Smooth muscle cell of the brain vasculature (primary cell): ENCODE measurements at places on chromosomes 1 and 21.

DNA sequence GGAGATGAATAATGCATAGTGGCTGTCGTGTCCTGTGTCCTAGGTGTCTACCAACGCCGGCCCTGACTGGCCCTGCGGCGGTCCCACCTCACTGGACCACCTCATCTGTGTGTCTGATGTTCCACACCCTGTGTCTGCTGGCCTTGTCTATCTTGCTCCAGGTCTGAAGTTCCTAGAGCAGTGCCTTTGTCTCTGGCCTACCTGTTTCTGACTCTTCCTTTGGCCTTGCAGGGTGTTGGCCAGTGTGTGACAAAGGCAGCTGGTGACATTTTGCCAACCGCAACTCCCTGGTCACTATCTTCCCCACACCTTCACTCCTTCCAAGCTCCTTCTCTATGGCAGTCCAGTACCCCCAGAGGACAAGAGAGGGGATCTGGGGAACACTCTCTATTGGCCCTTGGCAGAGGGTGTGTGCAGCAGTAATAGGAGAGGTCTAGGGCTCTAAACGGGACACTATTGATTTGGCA, 1.4 kb upstream of the AHDC1 start:
- no peak for DNase-seq

GRCh38 chr1:8364528-8365442, 46.9 kb downstream of the SLC45A1 start:
- DNase-seq = no peak

GRCh38 chr1:232966663-232967062, 16.3 kb downstream of the NTPCR start:
- DNase-seq = no peak

- no peak for DNase-seq
These were observed 268.5 kb downstream of the PTPRU start for GRCh38 chr1:29504709-29505410.

DNA sequence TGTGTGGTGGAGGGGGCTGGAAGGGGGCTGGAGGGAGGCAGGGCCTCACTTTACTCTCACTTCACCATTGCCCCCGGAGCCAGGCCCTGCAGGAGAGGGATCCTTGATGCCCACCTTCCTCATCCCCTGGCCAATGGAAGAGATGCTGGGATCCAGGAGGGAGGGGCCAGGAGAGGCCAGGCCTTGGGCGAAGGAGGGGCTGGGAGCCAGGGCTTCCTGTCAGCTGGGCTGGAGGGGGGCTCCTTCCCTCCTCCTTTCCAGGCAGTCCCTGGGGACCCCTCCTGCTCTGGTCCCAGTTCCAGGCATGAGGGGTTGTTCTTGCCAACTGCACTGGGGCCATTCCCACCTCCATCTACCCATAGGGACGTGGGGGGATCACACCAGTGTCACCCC, 5.7 kb downstream of the AHDC1 start:
- no peak for DNase-seq

DNA sequence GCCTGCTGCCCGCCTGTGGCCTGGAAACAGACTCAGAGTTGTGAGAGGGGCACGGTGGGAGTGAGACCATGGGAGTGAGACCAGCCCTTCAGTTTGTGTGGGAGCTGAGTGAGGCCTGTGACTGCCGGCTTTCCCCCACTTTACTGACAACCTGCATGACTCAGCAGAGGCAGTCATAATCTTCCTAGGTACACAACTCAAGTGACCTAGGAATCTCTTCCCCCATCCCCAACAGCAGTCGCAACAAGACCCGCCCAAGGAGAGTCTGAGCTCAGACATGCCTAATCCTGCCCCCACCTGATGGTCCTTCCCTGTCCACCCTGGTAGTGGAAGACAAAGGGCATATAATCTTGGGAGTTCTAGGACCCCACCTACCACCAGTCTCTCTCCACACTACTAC, 44.2 kb downstream of the KLHL20 start:
- DNase-seq = no peak

- no peak for DNase-seq
These were observed 51.0 kb downstream of the SMYD2 start for GRCh38 chr1:214331827-214332423.

DNA sequence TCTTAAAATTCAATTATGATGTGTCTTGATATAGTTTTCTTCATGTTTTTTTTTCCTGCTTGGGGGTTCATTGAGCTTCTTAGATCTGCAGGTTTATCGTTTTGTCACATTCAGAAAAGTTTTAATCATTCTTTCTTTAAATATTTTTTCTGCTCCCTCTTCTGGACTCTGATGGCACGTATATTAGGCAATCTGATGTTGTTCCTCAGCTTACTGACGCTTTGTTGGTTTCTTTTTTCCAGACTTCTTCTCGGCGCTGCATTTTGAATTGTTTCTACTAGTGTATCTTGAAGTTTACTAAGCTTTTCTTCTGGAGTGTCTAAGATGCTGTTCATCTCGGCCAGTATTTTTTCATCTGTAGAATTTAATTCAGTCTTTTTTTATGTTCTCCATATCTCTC, 44.8 kb upstream of the FMOD start:
- no peak for DNase-seq

DNA sequence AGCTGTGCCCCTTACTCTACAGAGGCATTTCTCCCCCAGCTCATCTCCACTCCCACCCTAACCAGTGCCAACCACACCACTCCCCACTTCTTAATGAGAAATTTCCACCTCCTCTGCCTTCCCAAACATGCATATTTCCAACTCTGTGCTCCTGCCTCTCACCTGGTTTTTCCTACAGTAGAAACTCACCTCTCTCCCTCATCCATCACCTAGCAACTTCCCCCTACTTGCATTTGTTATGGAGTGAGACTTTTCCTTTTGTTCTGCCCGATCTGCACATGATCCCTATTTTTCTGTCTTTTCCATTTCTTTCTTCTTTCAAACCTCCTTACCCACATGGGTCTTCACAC, 11.9 kb downstream of the RGS8 start:
- DNase-seq = no peak

DNA sequence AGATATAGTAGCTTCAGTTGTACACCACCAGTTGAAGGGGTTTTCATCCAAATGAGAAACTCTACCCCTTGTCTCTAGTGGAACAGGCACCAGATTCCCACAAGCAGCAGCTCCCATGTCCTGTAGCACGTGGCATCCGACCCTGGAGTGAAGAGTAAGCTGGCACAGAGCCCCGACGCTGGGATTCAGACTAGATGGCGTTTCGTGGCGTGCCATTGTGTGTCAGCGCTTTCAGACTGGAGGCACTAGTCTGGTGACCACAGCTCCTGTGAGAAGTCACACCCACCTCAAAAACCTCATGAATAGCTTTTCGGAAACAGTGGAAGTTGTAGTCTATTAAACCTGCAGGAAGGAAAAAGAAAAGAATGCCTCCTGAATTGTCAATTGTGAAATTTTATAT, 20.2 kb downstream of the RRAGC start:
- no peak for DNase-seq

DNA sequence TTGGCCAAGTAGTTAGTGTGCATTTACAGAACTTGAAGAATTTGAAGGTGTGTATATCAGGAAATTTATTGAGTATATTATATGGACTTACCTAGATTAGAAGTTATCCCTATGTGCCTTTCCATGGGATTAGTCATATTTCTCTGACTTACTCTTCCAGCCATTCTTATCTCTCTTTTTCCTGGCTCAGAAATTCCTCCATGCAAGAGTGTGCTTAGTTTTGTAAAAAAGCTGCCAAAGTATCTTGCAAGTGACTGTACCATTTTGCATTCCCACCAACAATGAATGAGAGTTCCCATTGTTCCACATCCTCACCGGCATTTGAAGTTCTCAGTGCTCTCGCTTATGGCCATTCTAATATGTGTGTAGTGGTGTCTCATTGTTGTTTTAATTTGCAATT, 82.2 kb upstream of the GUCA2B start:
- no peak for DNase-seq

GRCh38 chr1:156760092-156760795, 7.1 kb upstream of the PRCC start:
- DNase-seq = no peak

GRCh38 chr1:53135735-53136114, 6.7 kb downstream of the SLC1A7 start:
- DNase-seq = no peak

- DNase-seq = no peak
These were observed 59.1 kb downstream of the EIF4G3 start for GRCh38 chr1:21117597-21118001.

DNA sequence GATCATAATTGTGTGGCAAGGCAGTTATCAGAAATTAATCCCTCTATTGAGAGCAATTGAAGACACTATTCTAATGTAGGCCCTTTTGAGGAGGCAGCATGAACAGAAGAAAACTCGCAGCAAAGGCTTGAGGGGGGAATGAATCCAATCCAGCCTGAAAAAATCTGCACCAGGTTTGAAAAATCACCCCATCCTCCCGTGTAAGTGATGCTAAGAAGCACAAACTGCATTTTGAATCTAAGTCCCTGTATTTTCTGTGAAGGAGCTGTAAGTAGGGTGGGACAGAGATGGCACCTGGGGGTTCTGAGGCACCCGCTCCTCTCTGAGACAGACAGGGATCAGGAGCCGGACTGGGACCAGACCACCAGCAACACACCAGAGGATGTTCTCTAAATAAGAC, at the start of gene CRB1:
TSS of gene CRB1 (plus strand) at position 241 of the 400 bp plus-strand sequence. CDS start 161 bp downstream, outside the sequence.
- no peak for DNase-seq

GRCh38 chr1:224141693-224142092, 27.8 kb downstream of the FBXO28 start:
- DNase-seq = no peak

DNA sequence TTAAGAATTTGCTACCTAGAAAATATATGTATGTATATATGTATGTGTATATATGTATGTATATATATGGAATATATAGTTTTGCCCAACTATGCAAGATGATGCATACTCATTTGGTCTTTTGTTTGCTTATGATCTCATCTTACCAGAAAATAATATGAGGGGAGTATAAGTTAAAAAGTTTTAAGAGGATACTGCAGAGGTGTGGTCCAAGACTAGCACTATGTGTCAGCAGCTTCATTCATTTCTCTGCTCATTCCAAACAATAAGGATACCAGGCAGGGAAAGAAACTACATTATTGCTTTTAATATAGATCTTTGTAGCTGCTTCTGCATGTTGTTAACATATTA, 22.8 kb downstream of the RCOR3 start:
- no peak for DNase-seq

DNA sequence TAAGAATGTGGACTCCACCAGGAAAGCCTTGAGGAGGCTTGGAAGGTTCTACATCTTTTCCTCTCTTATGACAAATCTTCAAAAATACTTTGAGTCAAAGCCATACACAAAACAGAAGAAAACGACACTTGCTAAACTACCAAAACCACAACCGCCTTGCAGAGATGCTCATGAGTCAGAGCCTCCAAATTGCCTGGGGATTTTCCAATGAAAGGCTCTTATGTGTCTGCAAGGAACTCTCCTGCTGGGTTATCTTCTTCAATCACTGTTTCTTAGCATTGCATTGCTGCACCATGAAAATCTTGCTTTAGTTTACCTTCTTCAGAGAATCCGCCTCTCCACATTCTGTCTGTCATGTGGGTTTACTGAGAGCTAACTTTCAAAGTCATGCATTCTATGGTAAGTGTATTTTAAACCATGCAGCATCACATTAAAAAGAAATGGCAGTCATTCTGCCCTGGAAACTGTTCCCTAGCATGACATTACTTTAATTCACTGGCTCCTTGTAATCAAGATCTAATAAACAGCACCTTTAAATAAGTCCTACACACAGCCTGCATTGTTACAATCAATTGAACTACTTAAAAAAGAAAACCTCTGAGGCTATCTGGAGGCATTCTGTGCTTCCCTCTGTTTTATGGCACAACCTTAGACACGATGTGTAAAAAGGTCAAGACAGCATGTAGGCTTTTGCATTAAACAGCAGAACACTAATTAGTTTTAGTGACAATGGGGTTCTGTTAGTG, 210.0 kb upstream of the FOXD3 start:
- DNase-seq = peak; percentile 58

- DNase-seq = no peak
These were observed 464.1 kb upstream of the BEND5 start for GRCh38 chr1:49240709-49241221.

- DNase-seq = no peak
These were observed 4.4 kb downstream of the FOXD3 start for GRCh38 chr1:63326473-63327380.

GRCh38 chr1:232123775-232124659, 497.4 kb downstream of the DISC1 start:
- DNase-seq = no peak

DNA sequence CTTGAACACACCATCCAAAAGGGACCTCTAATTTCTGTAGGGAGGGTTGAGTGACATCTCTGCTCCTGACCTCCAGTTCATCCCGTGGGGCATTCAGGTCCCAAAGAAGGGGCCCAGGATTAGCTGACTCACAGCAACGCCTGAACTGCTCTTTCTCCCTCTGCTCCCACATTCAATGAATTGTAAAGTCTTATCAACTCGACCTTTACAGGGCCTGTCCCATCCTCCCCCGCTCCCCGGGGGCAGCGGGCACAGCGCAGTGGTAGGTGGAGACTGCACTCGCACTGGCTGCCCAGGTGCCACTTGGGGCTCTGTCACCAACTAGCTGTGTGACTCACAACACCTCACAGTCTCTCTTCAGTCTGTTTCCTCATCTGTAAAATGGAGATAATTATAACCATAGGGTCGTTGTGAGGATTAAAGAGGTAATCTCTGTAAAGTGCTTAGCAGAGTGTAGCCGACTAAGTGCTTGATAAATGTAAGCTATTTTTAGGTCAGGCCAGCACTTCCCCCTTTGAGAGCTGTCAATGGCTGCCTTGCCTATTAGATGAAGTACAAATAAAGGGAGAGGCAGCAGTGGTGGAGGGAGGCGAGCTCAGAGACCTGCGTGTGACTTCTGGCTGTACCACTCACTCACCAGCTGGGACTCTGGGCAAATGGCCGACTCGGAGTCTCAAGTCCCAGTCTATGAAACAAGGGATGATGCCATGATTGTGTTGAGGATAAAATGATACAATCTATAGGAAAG, 637 bp upstream of the MYBPHL start:
- no peak for DNase-seq

DNA sequence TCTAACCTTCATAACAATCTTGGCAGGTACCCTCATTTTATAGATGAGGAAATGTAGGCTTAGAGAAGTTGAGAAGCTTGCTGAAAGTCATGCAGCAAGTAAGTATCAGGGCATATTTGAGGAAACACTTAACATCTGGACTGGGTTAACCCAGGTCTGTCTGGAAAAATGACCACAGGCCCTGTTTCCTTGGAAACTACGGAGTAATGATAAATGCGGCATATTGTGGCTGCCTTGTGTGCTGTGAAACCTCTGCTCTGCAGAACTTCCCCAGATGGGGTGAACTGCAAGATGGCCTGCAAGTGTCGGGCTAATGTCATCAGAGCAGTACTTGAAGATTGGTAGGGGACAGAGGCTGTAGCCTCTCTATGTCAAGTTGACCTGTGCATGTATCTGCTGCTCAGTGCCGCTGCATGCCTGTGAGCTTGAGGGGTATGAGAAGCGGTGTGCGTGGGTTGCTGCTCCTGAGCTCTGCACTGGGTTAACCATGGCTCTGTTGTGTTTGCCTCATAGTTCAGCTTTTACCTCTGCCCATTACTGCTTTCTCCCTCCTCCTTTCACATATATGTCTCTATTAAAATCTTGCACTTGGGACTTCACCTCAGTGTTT, 83.1 kb downstream of the WDR3 start:
- DNase-seq = no peak
